NCI-H1105 treated with DMSO at 0.1 percent for 48 hours (cell line): ENCODE measurements at places on chromosomes 12 and 14.

DNA sequence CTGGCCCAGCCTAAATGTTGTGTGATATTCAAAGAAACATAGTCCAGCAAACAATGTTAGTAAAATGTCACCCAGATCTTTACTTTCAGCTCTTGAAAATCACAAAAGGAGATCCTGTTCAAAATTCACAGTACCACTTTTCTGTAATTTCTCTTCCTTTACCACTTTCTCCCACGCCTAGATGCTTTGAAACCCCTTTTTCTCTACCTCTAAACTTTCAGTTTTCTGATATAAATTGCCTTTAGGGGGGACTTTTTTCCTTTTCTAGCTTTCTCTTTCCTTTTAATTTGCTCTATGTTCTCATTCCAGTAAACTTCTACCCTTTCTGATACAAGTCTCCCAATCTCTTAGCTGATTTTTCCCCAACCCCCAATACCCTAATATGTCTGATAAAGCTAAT, 101.8 kb downstream of the LMO3 start:
- DNase-seq: no peak

GRCh38 chr12:117034249-117034648, 65.0 kb downstream of the TESC start:
- DNase-seq: peak; percentile 35

DNA sequence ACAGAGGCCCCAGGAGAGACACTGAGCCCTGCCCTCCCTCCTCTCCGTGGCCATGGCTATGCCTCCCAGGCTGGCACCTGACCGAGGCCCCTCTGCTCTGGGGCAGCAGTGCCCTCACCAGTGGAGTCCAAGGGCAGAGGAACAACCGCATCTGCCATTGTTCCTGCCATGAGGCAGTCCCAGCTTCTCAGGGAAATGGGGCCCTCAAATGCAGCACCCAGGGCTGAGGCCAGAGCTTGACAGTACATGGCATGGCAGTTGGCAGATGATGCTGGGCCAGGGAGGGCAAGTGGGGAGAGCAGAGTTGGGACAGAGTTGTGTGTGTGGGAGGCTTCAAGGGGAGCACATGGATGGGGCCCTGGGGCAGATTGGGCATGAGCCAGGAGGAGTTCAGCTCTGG, 21.1 kb upstream of the KRT77 start:
- no peak for DNase-seq

DNA sequence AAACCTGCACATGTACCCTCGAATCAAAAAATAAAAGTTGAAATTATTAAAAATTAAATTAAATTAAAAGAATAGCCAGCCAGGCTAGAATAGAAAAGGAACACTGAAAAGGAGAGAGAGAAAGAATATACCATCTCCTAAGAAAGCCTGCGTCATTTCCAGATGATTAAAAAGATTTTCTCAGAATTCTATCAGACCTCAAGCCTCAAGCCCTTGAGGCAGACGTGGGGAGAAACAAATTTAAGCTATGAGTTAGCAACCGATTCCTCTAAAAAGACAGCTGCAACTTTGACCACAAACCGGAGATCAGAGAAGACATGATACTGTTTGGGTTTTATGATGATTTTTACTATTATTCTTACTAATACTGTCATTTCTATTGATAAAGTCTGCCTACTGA, 138.3 kb downstream of the KSR2 start:
- no peak for DNase-seq
